ENCODE measurements at places on chromosomes 5 and 9.

DNA sequence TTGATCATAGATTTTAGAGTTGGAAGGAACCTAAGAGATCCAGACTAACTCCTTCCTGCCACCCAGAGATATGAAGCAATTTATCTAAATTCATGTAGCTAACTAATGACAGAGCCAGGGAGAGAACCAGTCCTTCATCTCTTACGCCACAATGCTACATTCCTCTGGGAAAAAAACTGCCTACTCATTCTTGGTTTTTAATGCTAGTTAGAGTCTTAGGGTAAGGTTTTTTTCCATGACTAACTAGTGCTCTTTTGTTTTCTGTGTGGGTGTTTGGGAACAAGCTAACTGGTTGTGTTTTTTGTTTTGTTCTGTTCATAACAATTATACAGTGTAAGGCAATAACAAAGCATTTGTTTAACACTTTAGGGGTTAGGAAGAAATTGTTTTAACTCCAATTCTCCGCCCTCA lies 52.4 kb downstream of the SLC44A1 start:
- no peak for DNase-seq

DNA sequence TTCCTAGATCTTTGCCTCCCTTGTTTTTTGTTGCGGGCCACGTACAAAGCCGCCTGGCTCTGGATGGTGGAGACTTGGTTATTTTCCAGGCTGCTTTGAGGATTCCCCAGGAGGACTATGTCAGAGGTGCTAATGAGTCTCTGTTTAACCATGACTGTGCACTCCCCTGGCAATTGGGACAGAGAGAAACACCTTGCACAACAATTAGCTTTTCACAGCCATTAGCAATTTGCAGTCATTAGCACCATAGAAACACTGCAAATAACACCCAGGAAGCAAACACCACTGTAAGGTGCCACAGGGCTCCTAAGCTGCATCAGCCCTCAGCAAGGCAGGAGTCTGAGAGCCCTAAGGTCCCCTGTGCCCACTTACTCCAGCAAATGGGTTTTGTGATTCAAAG lies 201.0 kb upstream of the VLDLR start:
- DNase-seq = no peak

- DNase-seq = no peak
Observed at GRCh38 chr5:7606840-7607465, 211.0 kb downstream of the ADCY2 start.

GRCh38 chr9:106383072-106383471 lies 479.9 kb upstream of the ZNF462 start:
- no peak for DNase-seq

DNA sequence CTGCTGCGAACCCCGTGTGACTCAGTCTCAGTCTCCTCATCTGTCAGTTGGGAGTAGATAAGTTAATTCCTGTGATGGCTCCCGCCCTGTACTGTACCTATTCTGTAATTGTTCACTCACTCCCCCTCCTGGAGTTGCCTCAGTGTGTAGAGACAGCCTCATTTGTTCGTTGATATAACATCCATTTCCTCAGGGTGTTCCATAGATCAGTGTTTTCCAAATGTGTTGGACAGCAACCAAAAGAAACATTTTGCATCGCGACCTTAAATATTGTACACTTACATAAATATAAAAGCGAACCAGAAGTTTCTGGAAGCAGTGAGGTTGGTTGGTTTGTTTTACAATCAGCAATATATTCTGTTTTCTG lies 698 bp downstream of the NFX1 start:
- DNase-seq = no peak
